ENCODE measurements at places on chromosomes 2 and 18.

DNA sequence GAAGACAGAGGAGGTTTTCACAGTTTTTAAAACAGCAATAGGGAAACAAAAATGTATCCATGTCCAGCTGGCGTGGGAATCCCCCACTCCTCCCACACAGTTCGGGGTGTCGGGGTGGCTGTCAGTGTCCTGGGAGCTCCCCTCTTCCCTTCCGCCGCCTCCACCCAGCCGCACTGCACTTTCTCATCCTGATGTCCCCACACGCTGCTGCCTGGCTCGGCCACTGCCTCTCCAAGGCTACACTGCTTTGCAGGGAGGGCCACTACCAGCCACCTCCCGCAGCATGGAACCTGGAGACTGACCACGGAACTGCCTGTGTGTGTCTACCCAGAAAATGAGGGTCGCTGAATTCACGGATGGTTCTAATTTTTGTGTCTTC lies 138.7 kb upstream of the CTDP1 start:
- DNase-seq, result no peak

DNA sequence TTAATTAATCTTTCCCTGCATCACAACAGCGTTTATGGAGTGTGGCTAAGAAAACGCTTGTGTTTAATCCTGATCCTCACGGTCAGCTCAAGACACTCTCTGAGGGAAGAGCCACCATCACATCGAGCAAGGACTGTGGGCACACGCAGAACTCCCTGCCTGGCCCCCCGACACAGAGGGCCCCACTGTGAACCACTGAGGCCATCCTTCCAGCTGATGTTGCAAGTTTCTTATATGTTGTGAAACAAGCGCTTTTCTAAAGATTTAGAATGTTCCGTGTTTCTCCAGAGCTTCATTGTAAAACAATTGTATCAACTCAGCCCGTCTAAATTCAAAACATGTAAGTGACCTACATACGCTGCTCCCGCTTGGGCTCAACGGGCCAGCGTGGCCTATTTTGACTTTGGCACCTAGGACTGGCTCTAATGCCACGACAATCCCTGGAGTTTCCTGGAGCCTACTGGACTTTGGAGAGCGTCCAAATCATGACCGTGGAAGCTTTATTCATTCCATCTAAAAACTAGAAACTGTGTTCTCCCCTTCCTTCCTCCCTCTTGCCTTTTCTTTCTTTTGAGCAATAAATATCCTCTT lies 34.9 kb downstream of the SERPINE2 start:
- no peak for DNase-seq

GRCh38 chr2:16050908-16051489 lies 110.6 kb downstream of the MYCN start:
- no peak for DNase-seq

DNA sequence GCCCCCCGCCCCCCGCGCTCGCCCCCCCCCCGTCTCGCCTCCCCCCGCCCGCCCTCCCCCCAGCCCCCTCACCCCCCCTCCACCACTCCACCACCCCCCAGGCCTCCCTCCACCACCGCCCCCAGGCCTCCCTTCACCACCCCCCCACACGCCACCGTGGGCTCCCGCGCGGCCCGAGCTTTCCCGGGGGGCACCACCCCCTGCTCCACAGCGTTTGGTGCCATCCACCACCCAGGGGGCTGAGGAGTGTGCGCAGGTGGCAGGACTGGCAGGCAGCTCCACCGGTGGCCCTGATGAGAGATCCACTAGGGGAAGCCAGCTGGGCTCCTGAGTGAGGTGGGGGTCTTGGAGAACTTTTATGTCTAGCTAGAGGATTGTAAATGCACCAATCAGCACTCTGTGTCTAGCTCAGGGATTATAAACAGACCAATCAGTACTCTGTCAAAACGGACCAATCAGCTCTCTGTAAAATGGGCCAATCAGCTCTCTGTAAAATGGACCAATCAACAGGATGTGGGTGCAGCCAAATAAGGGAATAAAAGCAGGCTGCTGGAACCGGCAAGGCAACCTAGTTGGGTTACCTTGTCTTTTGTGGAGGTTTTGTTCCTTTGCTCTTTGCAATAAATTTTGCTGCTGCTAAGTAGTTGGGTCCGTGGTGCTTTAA lies 43.0 kb upstream of the ITSN2 start:
- DNase-seq, result no peak

DNA sequence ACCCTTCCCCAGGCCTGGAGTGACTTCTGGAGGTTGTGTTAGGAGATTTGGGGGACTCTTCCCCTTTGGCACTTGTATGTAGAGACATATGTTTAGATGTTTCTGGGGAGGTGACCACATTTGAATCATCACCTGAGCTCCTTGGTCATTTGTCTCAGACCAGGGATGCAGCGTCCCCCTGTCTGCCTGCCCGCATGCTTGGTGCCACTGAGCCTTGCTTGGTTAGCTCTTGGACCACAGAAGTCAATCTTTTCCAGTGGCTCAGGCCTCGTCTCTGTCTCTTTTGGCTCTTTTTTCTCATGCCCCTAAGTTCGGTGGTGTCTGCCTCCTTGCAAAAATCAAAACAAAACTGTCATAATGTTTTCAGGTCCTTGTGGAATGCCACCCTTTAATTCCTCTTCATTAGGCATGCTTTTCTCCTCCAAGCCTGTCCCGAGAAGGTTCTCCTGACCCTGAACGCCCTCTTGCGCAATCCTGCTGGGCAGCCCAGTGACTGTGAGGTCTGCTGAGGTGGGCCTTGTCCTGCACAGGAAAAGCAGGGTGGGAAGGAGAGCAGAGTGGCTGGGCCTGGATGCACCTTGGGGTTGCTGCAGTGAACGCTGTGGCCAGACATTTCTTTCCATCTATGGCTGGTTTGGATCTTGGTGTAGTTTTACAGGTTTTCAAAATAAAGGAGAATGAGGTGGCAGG lies 24.9 kb downstream of the GLI2 start:
- DNase-seq, result no peak

- DNase-seq, result no peak
Measured at GRCh38 chr2:134281815-134282419, 28.0 kb downstream of the MGAT5 start.

Data from activated T-helper 1 cell treated with Interleukin-2 at 50 U/mL for 16 hours (primary cell).